Panc1 (cell line): ENCODE measurements at places on chromosomes 16 and 17. TPM values are rescaled to one million over a fixed set of nuclear protein-coding genes. Genes with fewer than 3 reads are reported as not detected.

DNA sequence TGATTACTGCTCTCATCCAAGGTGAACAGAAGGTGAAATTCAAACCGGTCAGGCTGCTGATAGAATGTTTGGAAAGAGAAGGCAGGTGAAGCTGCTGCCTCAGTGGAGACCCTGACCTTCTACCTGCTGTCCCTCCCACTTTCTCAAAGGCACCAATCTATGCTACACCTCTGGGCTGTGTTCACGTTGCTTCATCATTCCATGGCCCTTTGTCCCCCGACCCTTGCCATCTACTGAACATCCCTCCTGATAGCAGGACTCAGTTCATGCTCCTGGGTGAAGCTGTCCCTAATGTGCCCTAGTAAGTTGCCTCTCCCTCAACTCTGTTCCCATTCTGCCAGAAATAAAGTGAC lies 44.2 kb upstream of the SOX9 start:
- DNase-seq: no peak

- DNase-seq: no peak
Observed at GRCh38 chr17:14197586-14197985, 39.1 kb downstream of the CDRT15 start.

DNA sequence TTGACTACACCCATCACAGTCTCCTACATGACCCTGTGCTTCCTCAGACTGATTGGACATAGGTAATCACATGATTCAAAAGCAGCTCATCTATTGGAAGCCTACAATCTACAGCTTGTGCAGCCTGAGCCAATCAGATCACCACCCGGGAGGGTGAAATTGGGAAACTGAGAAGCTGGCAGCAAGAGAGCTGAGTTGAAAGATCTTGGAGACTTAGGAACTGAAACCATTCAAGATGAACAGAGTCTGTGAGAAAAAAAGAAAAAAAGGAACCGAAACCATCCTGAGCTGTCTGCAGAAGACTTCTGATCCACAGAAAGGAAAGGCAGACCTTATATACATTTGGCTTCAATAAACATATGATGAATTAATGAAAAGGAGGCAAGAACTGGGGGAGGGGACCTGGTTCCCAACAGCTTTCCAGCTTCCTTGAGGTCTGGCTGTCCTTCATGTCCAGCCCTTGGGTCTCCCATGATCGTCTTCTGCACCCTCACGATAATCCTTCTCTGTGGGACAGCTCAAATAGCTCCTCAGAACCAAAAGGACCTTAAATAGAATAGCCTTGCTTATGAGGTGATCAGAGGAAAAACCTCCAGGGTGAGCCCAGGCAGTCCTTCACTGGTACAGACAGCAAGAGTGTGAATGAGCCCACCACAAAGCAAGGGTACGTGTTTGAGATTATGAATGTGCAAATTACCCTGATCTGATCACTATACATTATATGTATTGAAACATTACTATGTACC lies 32.6 kb downstream of the PLXDC1 start:
- no peak for DNase-seq

- DNase-seq: no peak
Observed at GRCh38 chr16:67543582-67543981, 15.0 kb downstream of the RIPOR1 start.

DNA sequence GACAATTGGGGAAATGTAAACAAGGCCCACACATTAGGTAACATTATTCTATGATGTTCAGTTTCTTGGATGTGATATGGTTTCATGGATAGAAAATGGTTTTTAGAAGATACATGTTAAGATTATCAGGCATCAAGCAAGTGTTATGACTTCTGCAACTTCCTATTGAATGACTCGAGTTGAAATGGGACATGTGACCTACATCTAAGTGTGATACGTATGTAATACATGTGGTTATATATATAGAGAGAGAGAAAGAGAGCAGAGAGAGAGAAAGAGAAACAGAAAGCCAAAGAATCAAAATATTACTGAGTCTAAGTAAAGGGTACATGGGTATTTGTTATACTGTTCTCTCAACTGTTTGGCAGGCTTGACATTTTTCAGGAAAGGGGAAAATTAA lies 1.7 kb downstream of the TMEM170A start:
- no peak for DNase-seq

DNA sequence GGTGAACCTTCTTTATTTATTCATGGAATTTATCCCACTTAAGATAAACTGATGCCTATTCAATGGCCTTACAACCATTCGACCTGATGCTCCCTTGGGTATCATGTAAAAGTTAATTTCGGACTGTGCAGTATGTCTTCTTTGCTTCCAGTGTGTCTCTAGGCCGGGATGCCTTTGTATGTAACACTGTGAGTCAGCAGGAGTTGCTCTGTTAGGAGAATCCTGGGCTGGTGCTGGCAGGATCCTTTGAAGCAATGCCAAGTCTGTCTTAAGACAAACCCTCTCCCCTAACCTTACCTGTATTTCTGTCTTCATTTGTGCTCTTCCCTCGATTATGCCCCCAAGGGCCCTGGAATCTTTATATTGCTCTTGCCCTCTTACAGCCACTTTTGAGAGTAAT lies 37.9 kb upstream of the ABCA8 start:
- DNase-seq: no peak

- no peak for DNase-seq
Observed at GRCh38 chr16:60739737-60740683, 1296.2 kb downstream of the CDH8 start.

DNA sequence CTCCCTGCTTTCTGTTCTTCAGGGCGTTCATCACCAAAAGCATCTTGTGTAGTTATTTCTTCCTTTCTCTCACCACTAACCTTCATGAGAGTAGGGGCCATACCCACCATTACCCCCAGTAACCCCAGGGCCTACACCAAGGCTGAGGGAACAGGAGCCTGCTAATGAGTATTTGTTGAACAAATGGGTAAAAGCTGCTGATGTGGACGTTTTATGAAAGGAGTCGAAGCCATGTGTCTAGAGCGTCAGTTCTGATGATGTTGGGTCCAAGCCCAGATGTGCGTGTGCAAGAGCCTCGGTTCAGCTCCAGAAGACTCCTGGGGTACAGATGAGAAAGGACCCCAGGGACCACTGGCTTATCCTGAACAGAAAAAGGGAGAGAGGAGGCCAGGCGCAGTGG lies 77.1 kb upstream of the TBC1D3K start:
- DNase-seq: no peak

DNA sequence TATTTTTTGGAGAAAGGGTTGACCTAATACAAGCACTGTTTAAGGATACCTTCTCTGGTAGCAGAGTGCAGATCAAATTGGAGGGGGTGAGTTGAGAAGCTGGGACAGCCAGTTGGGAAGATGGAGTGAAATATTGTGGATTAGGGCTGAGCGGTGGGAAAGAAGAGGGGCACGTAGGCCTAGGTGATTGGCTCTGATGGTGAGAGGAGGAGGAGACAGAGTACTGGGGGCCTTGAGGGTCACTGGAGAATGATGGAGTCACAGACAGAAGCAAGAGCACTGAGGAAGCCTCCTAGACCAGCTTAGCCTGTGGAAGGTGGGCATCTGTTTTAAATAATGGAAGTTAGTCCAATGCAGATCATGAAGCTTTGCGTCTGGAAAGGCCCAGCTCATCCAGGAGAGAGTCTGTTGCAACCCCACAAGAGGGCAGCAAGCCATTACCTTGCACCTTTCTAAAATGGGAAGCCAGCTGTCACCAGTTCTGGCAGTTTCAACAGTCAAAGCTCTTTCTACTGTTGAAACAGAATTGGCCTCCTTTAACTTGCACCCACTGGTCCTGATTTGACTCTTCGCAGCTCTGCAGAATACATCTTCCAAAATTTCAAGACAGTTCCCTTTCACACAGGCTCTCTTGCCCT lies 11.8 kb downstream of the SLC9A5 start:
- DNase-seq: no peak

DNA sequence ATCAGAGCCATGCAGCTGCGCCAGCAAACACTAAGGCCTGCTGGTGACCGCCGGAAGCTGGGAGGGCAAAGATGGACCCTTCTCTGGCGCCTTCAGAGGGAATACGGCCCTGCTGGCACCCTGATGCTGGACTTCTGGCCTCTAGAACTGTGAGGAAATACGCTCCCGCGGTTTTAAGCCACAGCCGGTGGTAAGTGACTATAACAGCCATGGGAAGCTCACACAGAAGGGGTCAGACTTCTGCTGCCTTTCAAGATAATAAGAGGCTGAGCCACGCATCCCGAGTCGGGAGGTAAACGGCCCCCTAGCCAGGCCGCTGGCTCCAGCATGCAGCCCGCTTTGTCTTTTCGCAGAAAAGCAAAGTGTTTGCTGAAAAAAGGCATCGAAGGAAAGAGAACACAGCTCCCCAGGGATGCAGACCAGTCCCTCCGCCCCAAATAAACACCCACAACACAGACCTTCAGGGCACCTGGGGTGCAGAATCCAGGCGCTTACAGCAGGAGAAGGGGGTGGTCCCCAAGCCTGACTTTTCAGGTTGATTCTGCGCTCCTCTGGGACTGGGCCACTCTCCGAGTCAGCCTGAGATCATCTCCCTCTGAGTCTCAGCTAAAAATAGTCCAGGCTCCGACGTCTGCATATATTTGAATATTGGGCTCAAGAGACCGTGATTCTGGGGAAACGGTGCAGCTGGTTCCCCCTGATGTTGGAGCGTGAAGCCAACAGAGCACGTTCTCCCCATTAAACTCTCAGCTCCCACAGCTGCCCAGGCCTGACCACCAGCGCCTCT lies 89.7 kb downstream of the MGAT5B start:
- DNase-seq: no peak

DNA sequence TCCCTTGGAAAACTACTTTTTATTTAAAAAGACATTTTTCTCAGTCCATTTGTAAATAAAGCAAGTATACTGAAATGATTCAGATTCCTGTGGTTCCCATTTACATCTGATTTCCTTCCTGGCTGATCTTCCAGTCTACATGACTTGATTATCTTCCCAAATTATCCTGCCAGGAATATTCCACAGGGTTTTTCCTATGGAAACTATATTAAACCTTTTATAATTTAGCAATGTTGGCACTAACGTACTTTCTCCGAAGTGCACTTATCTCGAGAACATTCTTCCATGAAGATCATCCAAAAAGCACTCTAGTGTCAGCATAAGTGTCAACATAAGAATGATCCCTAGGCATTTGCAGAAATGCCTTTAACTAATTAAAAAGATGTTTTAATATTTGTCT lies 347.7 kb upstream of the KIF2B start:
- DNase-seq: no peak

DNA sequence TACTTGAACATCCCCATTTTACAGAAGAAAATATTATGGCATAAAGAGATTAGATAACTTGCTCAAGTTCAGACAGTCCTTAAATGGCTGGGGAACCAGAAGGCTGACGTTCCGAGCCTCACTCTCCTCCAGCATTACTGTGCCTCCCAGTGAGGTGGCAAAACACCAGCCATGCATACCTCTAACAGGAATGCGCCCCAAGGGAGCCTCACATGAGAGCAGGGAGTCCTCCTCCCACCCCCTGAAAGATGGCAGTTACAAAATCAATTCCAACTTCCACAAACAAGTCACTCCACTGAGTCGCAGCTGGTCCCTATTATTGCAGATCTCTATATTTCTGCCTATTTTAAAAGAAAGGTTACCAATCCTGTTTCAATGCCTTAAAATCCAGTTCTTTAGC lies 55.5 kb downstream of the ANKFY1 start:
- DNase-seq: no peak

DNA sequence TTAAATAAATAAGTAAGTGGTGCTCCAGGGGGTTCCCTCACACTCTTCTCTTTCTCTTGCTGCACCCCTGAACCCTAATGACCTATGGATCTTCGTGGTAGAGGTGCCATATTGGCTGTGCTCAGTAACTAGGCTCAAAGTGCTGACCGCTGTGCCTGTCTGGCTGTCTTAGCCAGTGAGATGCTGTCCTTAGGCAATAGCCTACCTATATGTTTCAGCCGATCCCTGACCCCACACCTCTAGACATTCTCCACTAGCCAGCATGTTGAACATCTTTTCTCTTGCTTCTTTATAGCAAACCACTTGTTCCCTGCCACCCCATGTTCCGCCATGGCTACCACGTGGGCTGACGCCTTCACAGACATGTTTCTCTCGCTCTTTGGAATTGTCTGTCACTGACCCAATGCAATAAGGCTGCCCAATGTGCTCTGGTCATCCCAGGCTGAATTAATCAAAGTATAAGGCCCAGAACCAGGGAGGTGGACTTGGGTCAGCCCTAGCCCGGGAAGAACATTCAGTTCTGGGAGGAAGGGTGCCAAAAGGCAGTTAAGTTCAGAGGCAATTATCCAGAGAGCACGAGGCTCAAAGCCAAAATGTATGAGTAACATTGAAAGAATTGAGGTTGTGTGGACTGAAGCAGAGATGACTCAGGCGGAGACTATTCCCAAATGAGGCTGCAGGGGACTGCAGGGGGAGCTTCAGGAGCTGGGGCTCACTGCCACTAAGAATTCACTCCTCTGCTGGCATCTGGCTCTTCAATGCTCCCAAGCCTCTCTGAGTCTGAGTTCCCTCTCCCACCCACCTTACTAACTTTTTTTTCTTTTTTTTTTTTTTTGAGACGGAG lies 28.7 kb upstream of the TNRC6A start:
- peak; percentile 96 for DNase-seq

- DNase-seq: no peak
Observed at GRCh38 chr16:64900517-64900916, 221.3 kb downstream of the CDH11 start.

DNA sequence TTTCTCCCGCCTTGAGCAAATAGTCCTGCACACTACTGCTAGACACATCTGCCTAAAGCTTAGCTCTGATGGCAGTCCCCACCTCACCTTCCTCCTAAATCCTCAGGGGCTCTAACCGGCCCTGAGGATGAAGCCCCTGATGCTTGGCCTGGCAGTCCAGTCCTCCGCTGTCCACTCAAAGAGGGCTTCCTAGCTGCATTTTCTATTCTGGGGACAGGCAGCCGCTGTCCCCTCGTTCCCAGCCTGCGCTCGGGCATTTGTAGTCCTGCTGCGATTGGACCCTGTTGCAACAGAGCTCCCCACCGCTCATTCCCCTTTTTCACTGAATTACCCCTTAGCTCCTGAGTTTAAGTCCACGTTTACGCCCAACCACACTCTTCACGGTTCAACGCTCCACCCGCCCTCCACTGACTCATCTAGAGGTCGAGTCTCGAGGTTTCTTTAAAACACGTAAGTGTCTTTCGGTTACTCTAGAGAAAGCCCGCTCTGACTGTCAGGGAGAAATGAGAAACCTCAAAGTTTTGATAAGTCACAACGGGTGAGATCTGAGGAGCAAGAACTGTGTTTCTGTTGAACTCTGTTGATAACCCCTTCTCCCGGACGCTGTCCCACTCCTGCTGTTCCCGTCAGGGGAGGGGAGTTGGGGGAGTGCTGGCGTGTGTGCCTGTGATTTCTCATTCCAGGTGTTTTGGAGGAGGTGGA lies 4.5 kb downstream of the CCR7 start:
- DNase-seq: no peak

GRCh38 chr16:35599429-35600160 lies 2140.2 kb downstream of the TP53TG3F start:
- DNase-seq: no peak

GRCh38 chr17:10798332-10798749 lies 5.6 kb downstream of the TMEM238L start:
- DNase-seq: no peak

GIT1 gene
- 94.6 TPM for total RNA-seq

C1QBP gene
- 225 TPM for total RNA-seq

AMZ2 gene
- total RNA-seq: 59.6 TPM

CHAD gene
- not detected for total RNA-seq

ERN2 gene
- total RNA-seq: not detected

CPNE7 gene
- 32.7 TPM for total RNA-seq

HP gene
- total RNA-seq: 7.0 TPM

TRIM72 gene
- 0.08 TPM for total RNA-seq

OMG gene
- not detected for total RNA-seq
